ENCODE measurements at places on chromosomes 5 and 9.
A peak's percentile ranks its signal among the peaks of the same experiment; 100 is the strongest.

GRCh38 chr5:95631255-95631958 is 11.5 kb downstream of the GPR150 start:
- no peak for DNase-seq

- DNase-seq = no peak
Observed at GRCh38 chr9:69945671-69946141, 97.9 kb upstream of the MAMDC2 start.

DNA sequence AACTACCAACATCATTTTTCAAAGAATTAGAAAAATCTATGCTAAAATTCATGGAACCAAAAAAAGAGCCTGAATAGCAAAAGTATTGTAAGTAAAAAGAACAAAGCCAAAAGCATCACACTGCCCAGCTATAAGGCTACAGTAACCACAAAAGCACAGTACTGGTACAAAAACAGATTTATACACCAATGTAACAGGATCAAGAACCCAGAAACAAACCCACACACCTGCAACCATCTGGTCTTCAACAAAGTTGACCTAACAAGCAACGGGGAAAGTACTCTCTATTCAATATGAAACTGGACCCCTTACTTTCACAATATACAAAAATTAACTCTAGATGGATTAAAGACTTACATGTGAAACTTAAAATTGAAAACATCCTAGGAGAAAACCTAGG is 94.2 kb upstream of the TARS1 start:
- DNase-seq = no peak

GRCh38 chr5:179345183-179345432 is 153 bp downstream of the ADAMTS2 start:
- DNase-seq = no peak

- no peak for DNase-seq
Observed at GRCh38 chr9:131621551-131622358, 76.4 kb downstream of the PRRT1B start.

DNA sequence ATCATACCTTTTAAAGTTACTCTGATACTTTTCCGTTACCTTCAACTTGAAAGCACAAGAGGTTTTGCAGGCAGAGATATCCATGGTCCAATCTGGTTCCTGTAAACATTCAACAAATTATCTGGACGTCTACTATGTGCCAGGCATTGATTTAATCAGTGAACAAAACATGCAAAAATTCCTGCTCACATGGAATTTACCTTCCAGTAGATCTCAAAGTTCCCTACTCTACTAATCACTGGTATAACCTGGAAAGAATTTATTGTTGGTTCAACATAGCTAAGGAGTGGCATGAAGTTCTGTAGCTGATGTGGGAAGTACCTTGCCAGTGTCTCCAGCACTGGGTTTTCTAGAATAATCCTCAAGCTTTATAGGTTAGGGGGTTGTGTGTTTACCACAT is 9.8 kb downstream of the OCLN start:
- no peak for DNase-seq

GRCh38 chr9:23556459-23556858 is 269.6 kb downstream of the ELAVL2 start:
- DNase-seq = no peak

- no peak for DNase-seq
Observed at GRCh38 chr9:13596383-13596970, 317.0 kb upstream of the MPDZ start.

GRCh38 chr5:128343168-128343567 is 194.9 kb downstream of the FBN2 start:
- DNase-seq = no peak

DNA sequence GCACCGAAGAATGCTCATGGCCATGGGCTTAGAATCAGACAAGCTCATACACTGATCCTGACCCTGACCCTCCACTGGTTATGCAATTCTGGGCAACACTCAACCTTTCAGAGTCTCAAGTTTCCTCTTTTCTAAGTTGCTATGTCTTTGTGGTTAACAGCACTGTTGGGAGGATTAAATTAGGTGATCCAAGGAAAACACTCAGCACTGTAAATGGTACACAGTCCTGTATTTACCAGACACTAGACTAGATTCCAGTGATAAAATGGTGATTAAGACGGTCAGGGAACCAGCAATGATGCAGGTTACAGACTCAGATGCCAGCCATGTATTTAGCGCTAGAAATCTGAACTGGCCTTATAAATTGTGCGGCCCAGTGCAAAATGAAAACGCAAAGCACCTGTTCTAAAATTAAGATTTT is 8.1 kb downstream of the ARL15 start:
- DNase-seq = no peak

DNA sequence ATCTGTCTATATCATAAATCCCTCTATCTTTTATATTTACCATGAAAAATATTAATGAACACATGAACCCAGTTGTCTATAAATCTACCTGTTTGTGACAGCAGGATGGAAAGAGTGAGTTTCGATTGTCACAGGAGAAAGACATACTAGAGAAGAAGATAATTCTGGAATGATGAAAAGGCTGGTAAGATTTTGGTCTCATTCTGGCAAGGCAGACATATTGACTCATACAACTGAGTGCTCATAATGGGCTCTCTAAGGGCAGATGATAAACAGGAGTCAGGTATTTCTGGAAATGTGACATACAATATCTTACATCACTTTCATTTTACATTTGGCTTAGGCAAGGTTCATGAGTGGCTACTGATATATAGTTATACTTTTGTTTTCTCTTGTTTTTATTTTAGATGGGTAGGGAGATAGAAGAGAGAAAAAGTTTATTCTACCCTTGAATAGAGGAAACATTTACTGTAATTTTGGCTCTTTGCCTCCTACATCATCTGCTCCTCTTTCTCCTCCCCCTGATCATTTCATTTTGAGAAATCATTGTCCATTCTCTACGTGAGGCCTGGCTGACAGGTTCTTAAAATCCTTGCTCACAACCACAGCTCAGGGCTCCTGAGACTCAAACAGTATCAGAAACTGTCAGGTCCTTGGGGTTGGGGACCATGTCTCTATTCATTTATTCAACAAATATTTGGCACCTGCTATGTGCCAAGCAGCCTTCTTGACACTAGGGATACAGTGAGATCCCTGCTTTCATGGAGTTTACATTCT is 14.4 kb downstream of the ELOVL7 start:
- no peak for DNase-seq

DNA sequence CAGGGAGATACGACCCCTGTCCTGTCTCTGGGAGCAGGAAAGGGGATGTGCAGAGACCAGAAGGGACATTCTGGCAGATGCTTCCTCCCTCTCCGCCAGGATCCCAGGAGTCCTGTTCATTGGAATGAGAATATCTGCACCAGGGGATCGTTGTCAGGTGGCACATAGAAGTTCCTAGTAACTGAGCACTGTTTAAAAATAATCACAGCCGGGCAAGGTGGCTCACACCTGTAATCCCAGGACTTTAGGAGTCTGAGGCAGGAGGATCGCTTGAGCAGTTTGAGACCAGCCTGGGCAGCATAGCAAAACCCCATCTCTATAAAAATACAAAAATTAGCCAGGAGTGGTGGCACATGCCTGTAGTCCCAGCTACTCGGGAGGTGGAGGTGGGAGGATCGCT is 12.3 kb downstream of the SARDH start:
- DNase-seq = no peak

GRCh38 chr5:142239394-142240159 is 85.2 kb downstream of the SPRY4 start:
- no peak for DNase-seq

DNA sequence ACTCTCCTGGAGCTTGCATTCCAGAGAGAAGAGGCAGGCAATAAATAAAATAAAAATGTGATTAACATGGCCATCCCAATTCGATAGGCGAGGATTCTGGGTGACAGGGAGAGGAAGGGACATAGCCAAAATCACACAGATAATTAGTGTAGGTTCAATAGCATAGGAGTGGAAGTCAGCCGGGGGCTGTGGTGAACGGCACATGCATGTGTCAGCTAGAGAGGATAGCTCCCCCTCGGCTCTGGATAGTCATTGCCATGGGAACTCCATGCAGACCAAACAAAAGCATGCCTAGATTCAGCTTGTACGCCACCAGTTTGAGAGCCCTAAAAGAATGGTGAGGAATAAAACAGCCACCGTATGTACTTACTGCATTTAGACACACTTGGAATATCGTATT is 223.5 kb downstream of the GRIA1 start:
- no peak for DNase-seq

DNA sequence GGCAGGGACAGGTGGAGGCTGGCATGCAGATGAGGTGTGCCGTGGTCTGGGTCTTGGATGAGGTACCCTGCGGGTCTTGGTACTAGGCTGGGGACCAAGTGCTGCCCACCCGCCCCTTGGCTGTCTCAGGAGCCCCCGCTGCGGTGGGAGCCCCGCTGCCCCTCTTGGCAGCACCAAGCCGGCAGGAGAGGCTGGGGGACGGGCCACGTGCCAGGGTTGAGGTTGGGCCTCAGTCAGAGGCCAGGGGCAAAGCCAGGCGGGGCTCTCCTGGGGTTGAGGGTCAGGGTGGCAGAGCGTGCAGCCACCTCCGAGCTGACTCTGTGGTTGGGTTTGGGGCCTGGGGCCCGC is 2.0 kb downstream of the CARD9 start:
- no peak for DNase-seq

DNA sequence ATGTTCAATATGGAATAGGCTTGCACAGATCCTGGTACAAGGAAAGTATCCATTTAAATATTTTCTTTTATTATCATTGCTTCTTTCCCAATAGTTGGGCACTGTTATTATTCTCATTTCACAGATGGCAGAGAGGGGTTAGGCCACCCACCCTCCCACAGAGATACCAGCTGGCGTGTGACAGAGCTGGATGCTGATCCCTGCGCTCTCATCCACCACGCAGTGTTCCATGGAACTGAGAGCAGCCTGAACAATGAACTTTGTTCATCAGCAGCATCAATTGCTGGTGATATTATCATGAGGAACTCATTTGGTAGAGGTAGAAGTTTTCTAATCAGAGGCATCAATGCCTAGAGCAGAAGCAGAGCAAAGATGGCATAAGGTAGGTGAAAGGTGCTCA is 227.9 kb downstream of the ESM1 start:
- DNase-seq = no peak

GRCh38 chr9:121584421-121584820 is 67.0 kb upstream of the DAB2IP start:
- DNase-seq = no peak

- no peak for DNase-seq
Observed at GRCh38 chr9:4225291-4226028, 74.4 kb downstream of the GLIS3 start.

- peak; percentile 85 for DNase-seq
Observed at GRCh38 chr9:6008169-6008979, 7.0 kb downstream of the RANBP6 start.

DNA sequence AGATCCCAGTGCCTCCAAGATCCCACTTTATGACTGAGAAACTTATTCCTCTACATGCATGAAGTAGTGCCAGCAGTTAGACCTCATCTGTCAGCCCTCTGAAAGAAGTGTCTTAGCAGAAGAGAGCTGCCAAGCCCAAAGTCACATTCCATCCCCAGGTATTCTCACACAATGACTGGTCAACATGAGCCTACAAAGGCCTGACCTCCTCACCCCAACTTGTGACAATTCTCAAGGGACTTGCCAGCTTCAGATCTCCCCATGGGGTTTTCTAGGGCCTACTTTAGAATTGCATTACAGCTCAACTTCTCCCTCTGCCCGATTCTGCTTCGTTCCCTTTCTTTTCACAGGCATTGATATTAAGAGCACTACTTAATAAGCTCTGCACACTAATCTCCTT is 393.8 kb upstream of the SLC30A5 start:
- no peak for DNase-seq

- DNase-seq = no peak
Observed at GRCh38 chr5:68459810-68460139, 244.2 kb downstream of the PIK3R1 start.

DNA sequence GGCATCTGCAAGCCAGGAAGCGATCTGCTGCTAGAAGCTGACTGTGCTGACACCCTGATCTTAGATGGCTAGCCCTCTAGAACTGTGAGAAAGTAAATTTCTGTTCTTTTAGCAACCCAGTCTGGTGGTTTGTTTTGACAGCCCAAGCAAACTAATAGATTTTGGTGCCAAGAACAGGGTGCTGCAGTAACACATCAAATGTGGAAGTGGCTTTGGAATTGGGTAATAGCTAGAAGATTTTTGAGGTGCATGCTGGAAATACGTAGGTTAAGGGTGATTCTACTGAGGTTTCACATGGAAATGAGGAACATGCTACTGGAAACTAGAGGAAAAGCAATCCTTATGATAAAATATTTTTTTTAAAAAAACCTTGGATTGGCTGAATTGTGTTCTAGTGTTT is 153.5 kb upstream of the SH3GL2 start:
- DNase-seq = no peak

All from stimulated activated CD4-positive, alpha-beta T cell treated with anti-CD3 and anti-CD28 coated beads, Interleukin-1b, Interleukin-23, amount 100 ng/mL, for 24 hours (primary cell).